ENCODE measurements at places on chromosomes 12 and 14.
A peak's percentile ranks its signal among the peaks of the same experiment; 100 is the strongest.

DNA sequence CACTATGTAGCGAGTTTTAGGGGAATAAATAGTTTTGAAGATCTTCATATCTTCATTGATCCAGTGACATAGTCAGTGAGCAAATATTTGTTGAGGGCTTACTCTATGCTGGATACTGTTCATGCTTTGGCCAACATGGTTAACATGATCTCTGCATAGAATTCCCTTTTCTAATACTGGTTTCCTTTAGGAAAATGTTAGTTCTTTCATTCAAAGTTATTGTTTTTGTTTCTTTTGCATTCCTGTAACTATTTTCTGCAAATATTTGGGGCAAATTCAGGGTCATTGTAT is 226.5 kb downstream of the C12orf50 start:
- no peak for DNase-seq

DNA sequence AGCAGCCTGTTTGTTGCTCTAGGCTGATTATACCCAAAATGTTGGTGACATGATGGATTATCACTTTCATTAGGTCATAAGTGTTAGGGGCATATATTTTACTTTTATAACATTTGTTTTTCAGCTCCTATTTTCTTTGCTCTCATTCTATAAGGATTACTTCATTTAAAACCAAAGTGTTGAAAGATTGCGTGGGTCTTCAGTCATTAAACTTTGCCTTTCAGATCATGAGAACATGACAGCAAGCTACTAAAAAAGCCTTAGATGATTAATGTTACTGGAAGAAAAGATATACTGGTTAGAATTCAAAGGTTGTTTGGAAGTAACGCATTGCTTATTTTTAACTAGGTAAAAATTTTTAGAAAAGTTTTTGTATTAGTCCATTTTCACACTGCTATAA is 156.8 kb downstream of the ERC1 start:
- no peak for DNase-seq

- DNase-seq, result no peak
These were observed 108.5 kb downstream of the GCH1 start for GRCh38 chr14:54794159-54794558.

GRCh38 chr14:85978582-85979250 is 448.8 kb downstream of the FLRT2 start:
- DNase-seq, result no peak

DNA sequence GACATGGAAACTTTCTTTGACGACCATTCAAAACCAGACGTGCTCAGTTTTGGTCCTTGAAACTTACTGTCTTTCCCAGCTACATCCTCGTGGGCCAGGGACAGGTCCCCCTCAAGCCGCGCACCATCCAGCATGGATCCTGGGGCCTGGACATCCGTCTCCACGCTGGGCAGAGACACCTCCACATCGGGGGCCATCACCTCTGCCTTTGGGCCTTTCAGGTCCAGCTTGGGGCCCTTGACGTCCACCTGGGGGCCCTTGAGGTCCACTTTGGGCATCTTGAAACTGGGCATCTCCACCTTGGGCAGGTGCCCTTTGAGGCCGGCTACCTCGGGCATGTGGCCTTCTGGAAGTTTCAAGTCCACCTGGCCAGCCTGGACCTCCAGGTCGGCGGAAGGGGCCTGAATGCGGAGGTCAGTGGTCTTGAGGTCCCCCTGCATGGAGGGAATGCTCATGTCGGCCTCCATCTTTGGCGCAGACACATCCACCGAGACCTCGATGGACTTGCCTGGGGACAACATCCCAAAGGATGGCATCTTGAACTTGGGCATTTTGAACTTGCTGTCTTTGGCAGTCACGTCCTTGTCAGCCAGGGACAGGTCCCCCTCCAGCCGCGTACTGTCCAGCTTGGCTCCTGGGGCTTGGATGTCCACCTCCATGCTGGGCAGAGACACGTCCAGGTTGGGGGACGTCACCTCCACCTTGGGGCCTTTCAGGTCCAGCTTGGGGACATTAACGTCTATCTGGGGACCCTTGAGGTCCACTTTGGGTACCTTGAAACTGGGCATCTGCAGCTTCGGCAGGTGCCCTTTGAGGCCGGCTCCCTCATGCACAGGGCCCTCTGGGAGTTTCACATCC is 17.1 kb downstream of the PLD4 start:
- no peak for DNase-seq

DNA sequence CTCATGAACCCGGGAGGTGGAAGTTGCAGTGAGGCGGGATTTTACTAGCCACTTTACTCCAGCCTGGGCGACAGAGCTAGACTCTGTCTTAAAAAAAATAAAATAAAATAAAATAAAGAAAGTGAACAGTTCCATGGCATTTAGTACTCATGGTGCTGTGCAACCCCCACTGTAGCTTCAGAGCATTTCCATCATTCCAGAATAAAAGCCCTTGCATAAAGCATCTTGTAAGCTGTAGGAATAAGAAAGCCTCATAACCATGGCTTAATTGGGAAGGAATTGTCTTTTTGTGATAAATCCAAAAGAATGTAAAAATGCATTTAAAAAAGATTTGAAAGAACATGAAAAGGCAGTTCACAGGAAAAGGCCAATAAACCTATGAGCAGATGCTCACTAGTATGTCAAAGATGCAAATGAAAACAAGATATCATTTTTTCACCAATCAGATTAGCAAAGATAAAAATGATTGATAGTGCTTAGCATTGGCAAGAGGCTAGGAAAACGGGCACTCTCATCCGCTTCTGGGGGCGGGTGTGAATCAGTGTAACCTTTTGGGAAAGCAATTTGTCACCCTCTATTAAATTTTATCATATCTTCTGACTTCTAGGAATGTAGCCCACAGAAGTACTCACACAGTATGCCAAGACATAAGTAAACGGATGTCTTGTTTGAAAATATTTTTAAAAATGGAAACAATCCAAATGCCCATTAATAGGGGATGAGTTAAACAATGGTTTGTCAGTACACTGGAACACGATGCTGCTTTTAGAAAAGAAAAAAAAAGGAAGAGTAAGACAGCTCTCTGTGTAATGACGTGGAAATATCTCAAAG is 46.6 kb downstream of the CFAP251 start:
- DNase-seq, result peak; percentile 9

DNA sequence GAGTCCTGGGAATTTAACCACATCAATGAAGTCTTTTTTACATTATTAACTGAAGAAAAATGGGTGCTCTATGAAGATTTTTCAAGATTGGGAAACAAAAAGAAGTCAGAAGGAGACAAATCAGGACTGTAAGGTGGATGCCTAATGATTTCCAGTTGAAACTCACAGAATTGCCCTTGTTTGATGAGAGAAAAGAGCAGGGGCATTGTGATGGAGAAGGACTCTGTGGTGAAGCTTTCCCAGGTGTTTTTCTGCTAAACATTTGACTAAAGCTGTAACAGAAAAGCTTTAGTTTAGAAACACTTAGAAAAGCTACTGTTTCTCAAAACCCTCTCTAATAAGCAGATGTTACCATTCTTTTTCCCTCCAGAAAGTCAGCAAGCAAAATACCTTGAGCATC is 5.8 kb downstream of the IRAK4 start:
- no peak for DNase-seq

GRCh38 chr14:65354715-65355114 is 57.8 kb upstream of the FUT8 start:
- no peak for DNase-seq

GRCh38 chr14:104355101-104356019 is 217.0 kb downstream of the KIF26A start:
- no peak for DNase-seq

GRCh38 chr12:64450057-64450640 is 1.8 kb upstream of the TBK1 start:
- no peak for DNase-seq

DNA sequence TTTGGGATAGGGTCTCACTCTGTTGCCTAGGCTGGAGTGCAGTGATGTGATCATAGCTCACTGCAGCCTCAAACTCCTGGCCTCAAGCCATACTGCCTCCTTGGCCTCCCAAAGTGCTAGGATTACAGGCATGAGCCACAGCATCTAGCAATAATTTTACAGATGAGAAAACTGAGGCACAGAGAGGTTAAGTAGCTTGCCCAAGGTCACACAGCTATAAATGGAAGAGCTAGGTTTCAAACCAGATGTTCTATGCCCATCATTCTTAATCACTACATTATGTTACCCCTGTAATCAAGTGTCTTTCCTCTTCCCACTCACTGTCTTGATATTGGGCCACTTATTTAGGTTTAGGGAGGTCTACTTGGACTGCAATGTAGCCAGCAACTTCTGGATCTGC is 3.6 kb downstream of the SLC17A8 start:
- DNase-seq, result no peak

- DNase-seq, result peak; percentile 67
These were observed 82.8 kb downstream of the BORCS5 start for GRCh38 chr12:12439636-12440035.

- DNase-seq, result no peak
These were observed 1036.1 kb downstream of the LRFN5 start for GRCh38 chr14:42642787-42643186.

DNA sequence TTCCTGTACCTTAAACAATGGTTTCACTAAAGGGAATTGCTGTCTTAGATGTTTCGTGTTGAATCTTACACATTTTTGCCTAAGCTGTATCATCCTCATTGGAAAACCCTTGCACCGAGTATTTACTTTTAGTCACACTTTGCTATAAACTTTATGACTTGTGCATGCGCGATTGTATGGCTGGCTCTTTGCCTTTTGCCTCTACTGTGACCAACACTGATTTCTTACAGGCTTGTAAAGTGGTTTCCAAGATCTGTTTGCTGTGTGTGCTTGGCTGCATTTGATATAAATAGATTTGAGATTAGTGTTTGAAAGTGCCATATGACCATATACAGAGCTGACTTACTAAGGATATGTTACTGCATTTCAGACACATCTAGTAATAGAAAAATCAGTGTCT is 40.5 kb downstream of the RASSF3 start:
- no peak for DNase-seq

DNA sequence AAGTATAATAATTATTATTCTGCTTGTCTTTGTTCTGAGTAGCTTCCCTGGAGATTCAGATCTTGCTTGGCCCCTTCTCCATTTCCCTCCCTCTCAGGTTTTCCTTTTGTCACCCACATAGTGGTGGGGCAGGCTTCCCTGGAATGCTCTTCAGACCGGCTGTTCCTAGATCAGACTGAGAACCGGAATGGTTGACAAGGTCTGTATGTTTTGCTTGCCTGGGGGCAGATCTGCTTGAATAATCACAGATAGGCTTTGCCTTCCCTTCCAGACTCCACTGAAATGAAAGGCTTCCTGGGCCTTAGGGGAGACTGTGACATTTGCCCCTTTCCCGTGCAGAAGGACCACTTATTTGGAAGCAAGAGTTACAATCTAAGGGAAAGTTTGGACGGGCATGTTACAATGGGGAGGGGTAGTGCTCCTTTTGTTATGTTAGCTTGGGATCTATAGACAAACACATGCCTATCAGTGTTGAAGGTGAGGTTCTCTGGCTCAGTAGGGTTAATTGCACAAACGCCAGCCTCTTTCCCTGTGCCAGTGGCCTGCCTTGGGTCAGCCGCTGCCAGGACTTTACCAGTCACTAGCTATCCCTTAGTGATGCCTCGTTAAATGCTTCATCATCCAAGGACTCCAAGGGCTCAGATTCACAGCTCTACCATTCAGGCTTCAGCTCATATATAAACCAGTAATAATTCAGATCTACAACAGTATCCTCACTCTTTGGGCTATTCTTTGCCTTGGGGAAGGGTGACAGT is 178.6 kb downstream of the SNAPC1 start:
- DNase-seq, result no peak

DNA sequence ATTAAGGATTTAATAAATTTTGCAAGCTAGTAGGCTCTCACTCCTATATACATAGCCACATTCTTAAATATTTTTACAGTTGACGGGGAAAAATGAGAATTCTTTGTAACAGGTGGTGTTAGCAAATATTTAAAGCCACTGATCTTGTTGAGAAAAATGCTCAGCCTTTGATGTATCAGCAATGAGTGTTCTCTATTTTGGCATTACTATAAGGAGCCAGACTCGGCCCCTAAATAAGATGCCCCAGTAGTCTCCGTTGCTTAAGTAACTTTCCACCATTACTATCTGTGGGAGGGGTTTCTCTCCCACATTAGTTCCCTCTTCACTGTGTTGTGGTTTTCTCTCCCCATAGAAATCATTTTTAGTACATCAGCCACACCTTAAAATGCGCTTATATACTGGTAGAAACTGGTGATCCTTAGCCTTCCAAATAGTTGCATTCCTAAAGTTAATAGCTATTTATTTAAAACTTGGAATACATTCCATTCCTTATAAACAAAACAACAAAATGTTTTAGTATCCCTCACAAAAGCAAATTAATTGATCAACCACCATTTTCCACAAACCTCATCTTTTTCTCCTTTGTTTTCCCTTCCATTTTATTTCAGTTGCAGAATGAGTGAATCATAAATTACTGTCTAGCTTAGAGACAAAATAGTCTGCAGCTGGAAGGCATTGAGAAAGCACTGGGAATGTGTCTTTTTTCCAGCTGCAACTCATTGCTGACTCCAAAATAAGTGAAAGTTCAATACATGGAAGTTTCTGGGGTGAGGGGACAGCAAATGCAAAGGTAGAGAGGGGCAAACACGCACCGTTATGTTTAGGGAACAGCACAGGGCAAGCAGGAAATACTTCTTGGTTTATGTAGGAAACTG is 84.7 kb upstream of the FERMT2 start:
- no peak for DNase-seq
